ENCODE measurements at places on chromosomes 1 and 21.

DNA sequence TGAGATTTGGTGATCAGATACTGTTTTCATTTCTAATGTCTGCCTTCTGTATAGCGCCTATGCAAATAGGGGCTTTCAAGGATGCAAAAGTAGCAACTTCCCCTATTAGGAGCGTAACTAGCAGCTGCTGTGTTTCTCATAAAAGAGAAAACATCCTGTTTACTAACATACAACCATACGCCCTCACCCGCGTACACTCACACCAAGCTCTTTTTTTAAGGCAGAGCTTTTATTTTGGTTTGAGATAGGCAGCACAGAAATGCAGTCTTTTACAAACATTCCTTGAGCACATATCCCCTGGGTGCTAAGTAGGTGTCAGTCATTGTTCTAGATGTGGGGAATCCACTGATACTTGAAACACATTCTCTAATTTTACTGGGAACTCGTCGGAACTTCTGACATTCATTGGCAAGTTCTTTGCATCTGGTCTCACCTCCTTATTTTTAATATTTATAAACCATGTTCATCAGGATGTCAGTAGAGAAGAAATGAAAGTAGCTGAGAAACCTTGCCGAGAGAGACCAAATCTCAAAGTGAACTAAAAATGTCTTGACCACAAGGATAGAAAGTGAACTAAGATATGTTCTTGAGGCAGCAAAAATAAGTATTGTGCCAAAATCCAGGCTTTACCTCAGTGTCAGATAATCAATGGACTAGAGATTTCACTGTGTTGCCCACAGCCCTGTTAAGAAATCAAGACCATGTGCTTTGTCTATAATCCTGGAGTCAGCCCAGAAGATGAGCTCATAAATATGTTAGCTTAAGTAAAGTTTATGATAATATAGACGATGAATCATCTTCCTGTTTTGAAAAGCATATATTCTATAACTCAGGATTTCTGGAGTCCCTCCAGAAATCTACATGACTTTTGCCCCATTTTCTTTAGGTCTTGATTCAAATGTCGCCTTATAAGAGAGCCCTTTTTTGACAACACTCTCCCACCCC lies 350.9 kb downstream of the ST6GALNAC3 start:
- no peak for DNase-seq

GRCh38 chr1:200963076-200963475 lies 60.4 kb downstream of the KIF21B start:
- DNase-seq: no peak

GRCh38 chr1:183870351-183871077 lies 65.6 kb downstream of the RGL1 start:
- no peak for DNase-seq

DNA sequence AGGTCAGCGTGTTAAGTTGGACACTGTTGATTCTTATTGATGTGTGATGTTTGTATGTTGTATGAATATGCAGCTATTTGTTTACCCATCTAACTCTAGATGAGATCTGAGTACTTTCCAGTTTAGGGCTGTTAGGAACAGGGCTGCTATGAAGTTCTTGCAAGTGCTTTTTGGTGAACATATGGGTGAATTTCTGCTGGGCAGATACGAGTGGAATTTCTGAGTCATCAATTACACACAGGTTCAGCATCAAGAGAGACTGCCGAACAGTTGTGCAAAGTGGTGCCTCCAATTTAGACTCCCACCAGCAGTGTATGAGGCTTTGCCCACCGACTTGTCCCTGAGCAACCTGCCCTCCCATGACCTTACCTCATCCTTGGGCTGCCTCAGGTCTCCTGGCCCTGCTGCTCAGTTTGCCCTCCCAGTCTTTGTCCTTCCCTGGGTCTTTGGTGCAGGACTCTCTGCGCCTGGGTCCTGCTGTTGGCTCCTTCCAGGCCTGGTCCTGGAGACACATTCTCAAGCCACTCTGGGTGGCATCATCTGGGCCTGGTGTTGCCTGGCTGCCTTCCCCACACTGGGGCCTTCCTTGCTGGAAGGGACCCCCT lies 343.6 kb downstream of the PTPRU start:
- no peak for DNase-seq

DNA sequence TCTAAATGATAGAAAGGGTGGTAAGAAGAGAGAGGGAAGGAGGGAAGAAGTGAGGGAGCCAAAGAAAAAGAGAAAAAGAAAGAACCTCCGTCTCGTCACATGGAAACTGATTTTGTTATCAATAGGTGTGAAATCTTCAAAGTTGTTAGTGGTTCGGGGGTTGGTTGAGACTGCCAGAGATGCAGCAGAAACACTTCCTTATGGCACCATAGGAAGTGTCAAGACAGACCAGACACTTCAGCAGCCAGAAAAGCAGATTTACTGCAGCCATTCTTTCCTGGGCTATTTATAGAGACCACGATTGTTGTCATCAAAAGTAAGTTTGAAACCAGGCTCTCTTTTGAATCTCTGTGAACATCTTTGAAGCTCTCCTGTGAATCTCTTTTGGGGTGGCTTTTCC lies 150.5 kb downstream of the PLPPR5 start:
- no peak for DNase-seq

DNA sequence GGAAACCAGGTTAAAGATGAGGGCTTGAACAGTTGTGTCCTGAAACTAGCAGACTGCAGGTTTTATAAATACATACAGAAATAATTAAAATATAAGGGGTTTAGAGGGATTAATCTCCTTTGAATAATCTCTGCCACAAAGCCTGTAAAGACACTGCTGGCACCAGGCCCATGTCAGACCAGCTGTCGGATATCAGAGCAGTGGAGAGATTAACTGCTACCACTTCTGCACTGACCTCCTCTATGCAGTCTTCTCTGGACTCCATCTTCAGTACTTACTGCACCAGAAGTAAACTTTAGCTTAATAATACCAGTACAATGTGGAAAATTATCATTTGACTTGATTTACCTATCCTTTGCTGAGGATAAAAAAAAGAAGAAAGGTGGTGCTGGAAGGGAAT lies 128.6 kb downstream of the LHX4 start:
- no peak for DNase-seq

DNA sequence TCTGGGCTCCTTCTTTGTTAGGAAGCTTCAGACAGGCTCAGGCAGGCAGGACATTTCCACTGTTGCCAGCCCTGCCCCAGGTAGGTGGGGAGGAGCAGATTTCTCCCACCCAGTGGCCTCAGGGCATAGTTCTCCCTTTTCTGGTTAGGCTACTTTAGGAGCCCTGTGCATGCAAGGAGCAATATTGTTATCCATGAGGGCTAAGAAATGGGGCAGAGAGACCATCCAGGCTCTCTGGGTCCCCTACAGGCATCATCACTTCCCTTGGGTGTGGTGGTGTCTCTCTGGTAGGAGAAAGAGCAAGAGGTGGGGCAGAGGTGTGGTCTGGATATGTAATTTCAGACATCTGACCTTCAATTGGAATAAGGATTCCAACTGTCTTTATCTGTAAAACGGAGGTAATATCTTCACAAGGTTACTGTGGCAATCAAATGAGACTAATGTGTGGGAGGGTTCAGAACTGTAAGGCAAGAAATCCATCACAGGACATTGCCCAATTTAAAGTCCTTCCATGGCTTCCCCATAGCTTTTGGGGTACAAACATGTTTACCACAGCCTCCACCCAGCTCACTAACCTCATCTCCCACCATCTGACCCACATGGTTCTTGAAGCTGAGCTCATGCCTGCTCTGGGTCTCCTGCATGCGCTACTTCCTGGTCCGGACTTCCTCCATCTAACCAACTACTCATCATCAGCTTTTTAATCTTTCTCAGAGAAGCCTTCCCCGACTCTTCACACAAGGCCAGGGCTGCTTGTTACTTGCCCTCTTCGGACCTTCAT lies 26.1 kb downstream of the PCAT6 start:
- DNase-seq: no peak

DNA sequence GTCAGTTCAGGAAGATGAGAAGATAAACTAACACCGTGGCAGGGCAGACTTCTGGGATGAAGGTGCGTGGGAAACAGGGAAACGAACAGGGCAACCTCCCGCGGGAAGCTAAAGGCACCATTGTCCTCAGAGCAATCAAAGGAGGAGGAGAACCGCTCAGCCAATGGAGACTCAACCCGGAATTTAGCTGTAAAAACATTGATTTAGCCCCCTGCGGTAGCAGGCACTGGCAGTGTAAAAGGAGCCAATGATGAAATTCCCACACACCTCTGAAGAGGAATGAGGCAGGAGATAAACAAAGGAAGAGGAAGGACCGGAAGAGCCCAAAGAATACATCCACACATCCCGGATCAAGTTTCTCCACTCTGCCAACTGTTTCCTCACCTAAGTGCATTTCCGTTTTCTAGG lies 19.5 kb downstream of the HLCS start:
- DNase-seq: no peak

DNA sequence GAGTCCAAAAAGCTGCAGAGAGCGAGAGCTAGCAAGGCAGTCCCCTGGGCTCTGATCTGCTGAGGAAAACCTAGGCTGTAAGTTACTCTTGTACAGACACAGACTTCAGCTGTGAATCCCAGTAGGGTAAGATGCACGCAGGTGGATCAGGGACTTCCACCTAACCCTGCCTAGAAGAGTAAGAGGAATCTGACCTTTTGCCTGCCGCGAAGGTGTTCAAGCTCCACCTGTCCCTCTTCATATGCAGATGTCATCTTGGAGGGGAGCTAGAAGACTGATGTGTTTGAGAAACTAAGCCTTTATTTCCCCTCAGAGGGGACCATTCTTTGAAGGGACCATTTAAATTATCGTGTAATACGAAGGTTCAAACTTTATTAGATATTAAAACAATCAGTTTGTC lies 108.6 kb upstream of the USP24 start:
- no peak for DNase-seq

- DNase-seq: no peak
These were observed 45.3 kb downstream of the HENMT1 start for GRCh38 chr1:108615544-108615943.

DNA sequence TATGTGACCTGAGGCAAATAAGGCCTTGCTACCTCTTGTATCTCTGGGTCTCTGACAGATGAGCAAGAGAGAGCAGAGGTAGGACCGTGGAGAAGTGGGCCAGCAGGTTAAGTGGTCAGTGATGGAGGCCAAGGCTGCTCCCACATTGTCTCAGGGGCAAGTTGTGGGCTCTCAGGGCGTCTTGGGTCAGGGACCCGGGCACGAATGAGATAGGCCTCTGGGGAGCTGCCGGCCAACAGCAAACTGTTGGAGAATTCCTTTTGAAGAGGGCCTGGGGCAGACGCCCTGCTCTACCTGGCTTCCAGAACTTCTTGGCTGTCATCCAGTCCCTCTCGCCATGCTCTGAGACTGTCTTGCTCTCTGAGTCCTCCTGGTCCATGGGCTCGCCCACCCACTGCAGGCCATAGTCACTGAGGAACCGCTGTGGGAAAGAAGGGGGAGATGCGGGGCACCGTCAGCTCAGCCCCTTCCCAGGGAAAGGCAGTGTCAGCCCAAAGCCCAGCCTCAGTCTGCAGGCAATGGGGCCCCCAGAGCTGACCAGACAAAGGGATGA lies 12.4 kb downstream of the UBXN11 start:
- no peak for DNase-seq

DNA sequence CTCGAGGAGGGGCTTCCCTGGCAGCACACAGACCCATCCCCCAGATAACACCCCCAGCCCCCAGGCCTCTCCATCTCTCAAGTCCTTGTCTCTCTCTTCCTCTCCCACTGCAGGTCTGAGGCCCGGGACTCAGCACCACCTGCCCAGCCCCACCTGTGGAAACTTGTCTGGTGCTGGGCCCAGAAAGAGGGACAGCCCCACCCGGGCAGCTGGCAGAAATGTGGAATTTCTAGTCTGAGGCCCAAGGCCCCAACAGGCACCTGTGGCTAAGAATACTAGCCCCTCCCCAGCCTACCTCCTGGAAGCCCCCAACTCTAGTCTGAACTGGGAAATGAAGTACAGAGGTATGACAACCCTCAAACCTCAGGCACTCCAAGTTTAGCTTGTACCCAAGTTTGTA lies 15.4 kb downstream of the TTC39A start:
- no peak for DNase-seq

DNA sequence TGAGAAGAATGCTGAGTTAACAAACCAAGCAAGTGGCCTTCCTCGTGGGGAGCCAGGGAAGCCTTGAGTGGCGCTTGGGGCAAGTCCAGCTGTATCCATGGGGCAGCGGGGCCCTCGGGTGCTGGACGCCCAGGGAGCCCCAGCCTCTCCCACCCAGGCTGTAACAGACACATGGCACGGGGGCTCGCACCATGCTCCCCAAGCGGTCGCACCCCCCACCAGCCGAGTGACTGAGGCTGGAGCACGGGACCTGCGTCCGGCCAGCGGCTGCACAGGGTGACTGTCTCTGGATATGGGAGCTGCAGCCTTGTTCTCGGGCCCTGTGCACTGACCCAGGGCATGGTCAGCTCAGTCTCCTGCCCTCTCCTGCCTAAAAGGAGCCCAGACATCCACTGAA lies 53.9 kb upstream of the ACTRT2 start:
- DNase-seq: no peak

DNA sequence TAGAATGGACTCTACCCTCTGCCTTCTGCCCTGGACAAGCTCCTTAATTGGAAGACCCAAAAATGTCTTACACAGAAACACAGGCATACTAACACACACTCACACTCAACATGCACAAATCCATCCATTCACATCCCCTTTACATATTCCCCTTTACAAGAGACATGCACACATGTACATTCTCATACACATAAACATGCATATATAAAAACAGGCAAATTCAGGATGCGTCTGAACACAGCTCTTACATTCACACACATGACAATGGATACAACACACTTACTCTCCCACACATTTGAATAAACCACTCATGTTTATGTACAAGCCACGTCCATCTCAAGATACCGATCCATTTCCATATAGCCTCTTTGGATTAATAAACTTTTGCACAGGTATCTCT lies 84.4 kb downstream of the HMGB4 start:
- no peak for DNase-seq

GRCh38 chr1:215888159-215888558 lies 321.1 kb downstream of the KCTD3 start:
- DNase-seq: no peak

DNA sequence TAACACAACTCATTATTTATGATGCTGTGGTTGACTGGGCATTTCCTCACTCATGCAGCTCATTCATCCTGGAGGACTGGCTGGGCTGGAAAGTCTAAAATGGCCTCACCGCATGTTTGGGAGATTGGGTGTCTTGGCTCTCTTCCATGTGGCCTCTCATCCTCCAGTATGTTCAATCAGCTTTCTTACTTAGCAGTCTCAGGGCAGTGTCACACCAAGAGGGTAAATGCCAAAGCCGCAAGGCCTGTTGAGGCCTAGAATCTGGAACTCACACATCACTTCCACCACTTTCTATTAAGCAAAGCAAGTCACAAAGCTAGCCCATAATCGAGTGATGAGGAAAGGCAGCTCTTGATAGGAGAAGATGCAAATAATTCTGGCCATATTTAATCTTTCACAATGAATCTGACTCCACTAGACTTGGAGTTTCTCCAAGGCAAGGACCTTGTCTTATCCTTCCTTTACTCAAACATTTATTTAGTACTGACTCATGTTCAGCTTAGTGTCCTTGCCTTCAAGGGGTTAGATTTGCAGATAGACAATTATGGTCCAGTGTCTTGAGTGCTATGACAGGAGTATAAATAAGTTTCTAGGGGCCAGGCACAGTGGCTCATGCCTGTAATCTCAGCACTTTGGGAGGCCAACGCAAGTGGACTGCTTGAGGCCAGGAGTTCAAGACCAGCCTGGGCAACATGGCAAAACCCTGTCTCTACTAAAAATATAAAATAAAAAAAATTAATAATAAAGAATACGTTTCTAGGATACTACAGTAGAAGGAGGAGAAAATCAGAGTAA lies 45.1 kb downstream of the TMEM53 start:
- no peak for DNase-seq

- DNase-seq: no peak
These were observed 40.1 kb upstream of the LRRC8D start for GRCh38 chr1:89780721-89781120.

Data from stimulated activated CD8-positive, alpha-beta memory T cell treated with anti-CD3 and anti-CD28 coated beads, Interleukin-15, amount 100 ng/mL, for 48 hours (primary cell).